ENCODE measurements at places on chromosomes 2 and 18.

DNA sequence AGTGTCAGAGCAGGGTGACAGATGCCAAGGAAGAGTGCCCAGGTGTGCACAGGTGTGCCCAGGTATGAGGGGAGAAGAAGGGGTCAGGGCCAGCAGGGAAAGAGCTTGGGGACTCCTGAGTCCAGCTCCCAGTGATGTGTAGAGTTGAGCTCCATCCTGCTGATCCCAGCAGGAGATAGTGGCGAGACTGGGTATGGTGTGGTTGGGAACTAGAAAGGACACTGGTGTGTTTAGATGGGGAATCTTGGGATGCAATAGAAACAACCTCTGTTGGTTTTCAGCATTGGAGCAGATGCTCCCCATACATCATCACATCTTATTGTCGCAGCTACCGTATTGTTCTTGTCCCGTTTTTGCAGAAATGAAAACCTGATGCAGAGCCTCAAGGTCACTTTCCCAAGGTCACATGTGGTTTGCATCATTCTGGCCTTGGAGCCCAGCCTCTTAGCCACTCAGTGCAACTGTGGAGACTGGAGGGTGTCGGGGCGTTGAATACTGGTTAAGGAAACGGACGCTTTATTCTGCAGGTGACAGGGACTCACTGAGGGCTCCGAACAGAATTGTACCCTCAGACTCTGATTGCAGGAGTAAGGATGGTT lies 166.7 kb downstream of the AGAP1 start:
- no peak for DNase-seq

DNA sequence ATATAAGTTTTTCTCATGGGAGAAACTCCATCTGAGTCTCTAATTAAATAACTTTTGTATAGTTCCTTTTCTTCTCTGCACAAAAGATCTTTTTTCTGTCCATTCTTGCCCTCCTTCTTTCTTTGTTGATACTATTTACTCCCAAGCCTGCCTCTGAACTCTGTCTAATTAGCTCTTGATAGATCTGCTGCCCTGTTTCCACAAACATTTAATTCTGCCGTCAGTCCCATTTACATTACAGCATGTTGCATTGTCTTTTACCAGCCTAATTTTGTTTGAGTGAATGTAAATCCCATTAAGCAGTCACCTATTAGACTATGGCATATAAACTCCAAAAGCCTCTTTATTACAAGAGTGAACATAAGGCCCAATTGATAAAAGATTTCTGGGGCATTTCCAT lies 254.4 kb downstream of the ERBB4 start:
- no peak for DNase-seq

- no peak for DNase-seq
These were observed 140.8 kb downstream of the FAM210A start for GRCh38 chr18:13585379-13586153.

- no peak for DNase-seq
These were observed 57.0 kb downstream of the CEP192 start for GRCh38 chr18:13048061-13048595.

DNA sequence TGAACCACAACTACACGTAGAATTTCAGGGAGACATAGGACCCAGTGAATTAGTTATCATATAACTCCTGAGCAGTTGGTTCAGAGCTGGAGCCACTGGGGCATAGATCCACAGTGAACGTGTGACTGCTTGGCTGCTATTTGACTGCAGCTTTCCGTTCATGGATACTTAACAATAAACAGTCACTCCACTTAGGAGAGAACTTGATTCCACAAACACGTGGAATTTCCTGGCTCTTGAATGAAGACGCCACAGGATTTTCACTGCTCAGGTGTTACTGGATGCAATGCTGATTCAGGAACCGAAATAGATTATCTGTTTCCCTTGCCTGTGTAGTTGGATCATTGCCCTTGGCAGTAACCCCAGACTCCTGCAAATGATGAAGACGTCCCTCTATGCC lies 679.1 kb upstream of the ZEB2 start:
- no peak for DNase-seq

All from left forelimb (tissue), 1 donor.